ENCODE measurements at places on chromosomes 3 and 15.

- no peak for DNase-seq
These were observed 231.4 kb downstream of the CDIN1 start for GRCh38 chr15:36810656-36811449.

GRCh38 chr3:31929826-31930502, 51.1 kb downstream of the OSBPL10 start:
- DNase-seq = no peak

DNA sequence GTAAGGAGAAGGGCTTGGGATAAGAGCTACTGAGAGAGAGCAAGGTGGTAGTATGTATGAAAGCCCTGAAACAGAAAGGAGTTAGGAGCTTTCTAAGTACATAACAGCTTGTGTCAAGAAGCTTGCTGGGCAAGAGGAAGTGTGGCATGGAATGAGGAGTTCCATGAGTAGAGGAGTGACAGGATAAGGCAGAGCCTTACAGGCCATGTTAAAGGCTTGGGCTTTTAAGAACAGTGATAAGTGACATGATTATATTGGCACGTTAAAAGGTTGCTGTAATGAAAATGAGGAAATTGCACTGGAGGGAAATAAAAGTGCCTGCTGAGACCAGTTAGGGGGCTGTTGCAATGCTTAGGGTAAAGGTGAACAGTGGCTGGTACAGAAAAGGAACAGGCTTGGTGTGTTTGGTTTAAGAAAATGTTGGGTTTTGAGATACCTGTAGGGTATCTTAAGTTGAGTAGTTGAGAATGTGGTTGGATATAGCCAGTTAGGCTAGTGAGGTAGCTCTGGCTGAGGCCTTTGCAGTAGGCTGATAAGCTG, 49.0 kb downstream of the MEF2A start:
- no peak for DNase-seq

GRCh38 chr3:45095916-45096526, 50.2 kb downstream of the CDCP1 start:
- no peak for DNase-seq

GRCh38 chr3:128620268-128620691, 30.3 kb downstream of the RPN1 start:
- DNase-seq = no peak

DNA sequence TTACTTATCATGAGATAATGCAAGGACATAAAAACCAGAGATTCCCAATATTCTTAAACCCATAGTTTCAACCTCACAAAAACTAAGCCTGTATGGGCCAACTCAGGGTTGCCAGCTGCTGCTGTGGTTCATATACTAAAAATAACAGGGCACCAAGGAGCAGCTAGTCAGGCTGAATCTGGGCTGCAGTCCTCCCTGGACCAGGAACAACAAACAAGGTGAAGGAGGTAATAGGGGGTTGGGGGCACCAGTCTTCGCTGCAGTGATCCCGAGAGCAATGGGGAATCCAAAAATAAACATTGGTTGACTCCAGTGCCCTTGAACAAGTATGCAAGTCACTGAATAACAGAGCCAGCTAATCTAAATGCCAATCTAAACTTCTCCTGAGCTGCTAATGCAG, 108.9 kb downstream of the MECOM start:
- no peak for DNase-seq

- DNase-seq = no peak
These were observed 53.7 kb downstream of the NR1I2 start for GRCh38 chr3:119835556-119835955.

DNA sequence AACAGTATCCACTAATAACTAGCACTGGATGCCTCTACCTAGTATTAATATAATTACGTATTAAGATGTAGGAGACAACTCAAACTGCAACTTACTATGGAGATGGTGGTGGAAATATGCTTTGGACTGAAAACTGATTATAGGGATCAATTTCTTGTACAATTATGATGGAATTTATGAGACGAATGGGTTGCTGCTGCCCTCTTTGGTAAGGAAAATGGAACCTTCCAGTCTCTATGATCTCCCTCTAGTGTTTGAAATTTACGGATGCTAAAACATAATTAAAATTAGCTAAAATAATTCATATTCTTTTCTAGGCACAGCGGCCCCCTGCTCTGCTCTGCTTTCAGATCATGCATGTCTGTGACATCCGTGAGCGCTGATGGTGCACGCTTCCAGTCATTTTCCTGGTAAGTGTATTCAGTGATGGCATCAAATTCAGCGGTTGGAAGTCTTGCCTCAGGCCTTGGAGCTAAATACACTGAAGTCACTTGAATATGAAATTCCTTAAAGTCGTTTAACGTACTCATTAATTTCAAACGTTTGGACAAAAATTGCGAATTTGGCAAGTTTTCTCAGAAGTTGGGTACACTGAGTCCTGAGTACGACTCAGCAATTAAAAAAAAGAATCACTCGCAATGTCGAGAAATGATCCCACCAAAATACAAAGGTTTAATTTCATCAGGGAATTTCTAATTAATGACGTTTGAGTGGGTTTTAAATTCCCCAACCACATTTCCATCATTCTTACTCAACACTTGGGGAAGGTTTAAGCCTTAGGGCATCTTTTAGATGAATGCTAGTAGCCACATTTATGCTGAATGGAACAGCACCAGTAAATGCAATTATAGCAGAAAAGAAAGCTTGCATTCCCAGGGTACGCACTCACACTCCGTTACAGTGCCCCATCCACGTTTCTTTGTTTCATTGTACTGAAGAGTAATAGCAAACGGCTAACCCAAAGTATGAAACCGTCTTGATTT, 132.6 kb downstream of the NR2F2 start:
- DNase-seq = no peak

GRCh38 chr3:56997675-56998074, 62.8 kb upstream of the SPATA12 start:
- no peak for DNase-seq

DNA sequence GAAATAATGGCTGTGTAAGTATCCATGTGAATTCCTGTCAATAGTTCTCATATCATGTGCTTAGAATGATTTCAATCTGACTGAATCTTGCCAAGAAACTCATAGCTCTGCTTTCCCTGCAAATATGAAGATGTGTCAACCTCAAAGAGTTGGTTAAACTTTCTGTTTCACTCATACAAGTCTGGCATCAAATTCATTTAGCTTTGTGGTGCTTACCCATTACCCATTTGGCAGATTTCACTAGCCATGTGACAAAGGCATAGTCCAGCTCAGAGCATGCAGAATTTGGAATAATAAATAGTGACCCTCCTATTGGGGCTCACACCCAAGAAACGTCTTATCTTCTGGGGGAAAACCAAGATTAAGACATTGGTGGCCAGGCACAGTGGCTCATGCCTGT, 256.6 kb upstream of the TPRG1 start:
- DNase-seq = no peak

DNA sequence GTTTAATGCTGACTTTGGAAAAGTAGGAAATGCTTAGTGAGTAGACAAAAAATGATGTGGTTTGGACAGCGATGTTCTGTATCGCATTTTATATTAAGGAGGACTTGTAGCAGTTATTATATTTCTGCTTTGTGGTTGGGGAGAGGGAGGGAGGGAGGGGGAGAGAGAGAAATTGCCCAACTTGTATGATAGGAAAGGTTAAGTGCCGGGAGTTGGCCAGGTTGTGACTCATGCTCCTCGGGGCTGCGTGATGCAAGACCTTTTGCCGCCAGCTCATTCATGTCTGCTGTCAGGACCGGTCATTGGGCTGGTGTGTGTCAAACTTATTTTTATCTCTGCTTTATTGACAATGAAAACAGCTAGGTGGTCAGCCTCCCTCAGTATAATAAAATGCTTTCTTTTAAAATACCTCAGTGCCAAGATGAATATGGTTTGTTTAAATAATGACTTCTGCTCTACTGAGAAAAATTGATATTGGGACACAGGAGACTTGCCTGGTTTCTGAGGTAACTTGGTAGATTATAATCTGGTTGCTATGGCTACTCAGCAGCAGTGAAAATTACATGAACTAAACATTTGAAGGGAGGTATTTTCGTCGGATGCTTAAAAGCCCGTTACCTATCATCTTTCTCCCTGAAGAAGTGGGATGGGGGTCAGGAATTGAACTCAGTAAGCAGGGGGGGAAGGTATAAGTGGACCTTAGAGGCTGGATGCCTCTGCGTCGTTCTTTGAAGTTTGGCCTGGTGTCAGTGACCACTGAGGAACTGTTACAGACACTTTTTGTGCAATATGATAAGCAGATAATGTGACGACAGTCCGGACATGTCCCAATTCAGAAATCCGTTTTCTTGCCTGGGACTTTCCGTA, 90.7 kb downstream of the FNDC3B start:
- DNase-seq = no peak

DNA sequence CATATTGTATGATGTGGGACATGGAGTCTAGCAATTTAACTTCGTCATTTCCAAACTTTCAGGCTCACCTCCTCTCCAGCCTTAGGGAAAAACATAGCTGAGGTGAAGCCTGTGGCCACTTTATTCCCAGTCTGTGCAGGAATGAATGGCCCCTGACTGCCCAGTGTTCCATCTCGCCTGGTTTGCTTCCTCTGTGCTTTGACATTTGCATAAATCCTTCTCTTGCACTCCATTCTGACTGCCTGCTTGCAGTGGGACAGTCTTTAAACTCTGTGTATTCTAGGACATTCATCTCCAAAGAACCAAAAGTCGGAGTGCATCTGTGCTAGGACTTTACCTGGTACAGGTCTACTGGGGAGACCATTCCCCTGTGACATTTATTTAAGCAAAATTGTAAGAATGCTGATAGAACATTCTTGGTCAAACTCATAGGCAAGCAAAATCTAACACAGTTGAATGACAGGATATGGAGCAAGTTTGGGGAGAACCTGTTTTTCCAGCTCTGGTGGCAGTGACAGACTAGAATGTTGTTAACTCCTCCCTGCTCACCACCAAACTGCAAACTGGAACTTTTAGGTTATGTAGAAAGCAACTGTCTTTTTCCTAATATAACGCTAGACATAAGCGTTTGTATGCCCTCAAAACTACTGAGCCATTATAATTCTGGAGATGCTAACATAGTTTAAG, 22.1 kb downstream of the TMED3 start:
- DNase-seq = no peak

DNA sequence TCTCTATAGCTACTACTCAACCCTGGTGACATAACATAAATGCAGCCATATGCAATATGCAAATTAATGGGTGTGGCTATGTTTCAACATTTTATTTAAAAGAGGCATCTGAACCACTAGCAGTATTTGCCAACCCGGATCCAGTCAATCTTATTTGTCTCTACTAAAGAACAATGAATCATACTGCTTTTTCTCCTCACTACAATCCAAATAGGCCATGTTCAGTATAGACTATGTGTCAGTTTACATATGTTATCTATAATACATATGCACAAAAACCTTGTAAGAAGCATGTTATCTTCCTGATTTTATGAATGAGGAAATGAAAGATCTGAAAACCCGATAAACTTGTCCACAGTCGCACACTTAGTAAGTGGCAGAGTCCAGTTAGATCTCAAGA, 125.7 kb downstream of the STAG1 start:
- no peak for DNase-seq

GRCh38 chr3:140571836-140572235, 106.0 kb upstream of the TRIM42 start:
- DNase-seq = no peak

- no peak for DNase-seq
These were observed 248.9 kb downstream of the SV2B start for GRCh38 chr15:91348752-91349500.

DNA sequence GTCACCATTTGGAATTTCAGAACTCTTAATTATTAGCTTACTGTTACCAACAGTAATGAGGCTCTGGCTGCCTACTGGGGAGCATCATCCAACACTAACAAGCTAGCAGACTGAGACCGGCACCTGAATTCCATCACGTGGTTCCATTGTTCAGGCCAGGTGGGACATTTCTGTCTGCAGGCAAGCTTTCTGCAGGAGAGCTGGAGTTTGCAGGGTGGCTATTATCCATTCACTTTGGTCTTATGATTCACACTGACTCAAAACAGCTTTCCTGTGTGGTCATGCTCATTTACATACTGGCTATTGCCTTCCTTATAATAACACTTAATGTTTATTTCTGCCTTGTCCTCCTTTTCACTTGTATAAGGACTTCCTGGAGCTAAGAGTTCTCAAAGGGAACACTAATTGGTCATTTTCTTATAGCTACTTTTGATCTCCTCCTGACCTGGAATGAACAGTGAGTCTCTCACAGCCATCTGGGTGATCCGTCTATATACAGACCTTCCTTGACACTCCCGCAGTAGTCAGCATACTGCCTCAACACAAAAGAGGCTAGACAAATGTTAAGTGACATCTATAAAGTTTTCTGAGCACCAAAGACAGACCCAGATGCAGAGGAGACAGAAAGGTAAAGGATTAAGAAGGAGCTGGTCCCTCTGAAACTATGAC, 695.4 kb downstream of the FHIT start:
- DNase-seq = no peak

- DNase-seq = no peak
These were observed 23.5 kb downstream of the B3GALNT1 start for GRCh38 chr3:161081633-161082032.

DNA sequence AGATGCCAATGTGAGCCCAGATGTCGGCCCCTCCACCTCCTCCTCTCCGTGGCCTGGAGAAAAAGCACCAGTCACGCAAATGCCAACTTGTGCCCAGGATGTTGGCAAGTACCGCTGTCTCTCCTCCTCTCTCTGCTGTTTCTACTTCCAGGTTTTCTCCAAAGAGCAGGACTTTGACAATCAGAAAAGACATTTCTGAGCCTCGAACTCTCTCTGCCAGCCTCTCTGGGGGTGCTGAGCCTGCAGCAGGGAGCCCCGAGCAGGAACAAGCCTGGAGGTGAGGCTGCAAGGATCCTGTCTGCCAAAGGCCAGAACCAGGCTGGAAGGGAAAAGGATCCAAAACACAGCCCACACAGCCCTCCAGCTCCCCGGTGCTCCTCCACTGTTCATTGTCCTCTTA, 89.7 kb downstream of the SEC22A start:
- no peak for DNase-seq
